ENCODE measurements at places on chromosomes 2 and 18.

- DNase-seq = no peak
These were observed 45.0 kb upstream of the RIT2 start for GRCh38 chr18:43160509-43160908.

DNA sequence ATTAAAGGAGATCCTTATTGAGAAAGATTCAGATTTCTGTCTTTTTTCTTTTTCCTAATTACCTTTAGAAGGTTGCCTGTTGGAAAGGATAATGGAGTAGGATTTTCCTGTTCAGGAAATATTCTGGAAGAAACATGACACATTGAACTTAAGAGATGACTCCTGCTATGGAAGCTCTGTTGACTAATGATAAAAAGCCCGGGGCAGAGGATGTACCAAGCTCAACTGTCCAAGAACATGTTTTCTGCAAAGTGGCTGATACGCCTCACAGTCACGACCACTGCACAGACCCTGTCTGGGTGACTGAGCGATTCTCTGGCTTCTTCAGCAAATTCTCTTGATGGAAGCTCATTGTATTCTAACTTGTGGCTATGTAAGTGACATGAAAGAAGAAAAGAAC is 86.2 kb upstream of the THOC1 start:
- DNase-seq = no peak

DNA sequence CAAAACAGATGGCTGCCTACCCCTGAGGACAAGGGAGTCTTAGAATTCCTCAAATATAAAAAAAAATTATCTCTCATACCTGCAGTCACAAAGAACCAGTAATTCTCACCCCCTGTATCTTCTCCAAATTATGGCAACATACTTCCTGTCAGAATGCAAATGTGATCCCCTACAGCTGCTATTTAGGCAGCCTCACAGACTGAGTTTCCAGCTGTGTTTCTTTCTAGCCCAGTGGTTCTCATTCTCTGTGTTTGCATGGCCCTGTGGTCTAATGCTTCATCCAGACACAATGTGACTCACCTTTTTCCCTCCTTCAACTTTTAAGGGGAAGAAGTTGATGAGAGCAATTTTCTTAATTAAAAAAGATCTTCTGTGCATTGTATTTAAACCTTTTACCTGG is 726.3 kb downstream of the TSN start:
- no peak for DNase-seq

- DNase-seq = no peak
These were observed 3.1 kb downstream of the PSD4 start for GRCh38 chr2:113176696-113177355.

DNA sequence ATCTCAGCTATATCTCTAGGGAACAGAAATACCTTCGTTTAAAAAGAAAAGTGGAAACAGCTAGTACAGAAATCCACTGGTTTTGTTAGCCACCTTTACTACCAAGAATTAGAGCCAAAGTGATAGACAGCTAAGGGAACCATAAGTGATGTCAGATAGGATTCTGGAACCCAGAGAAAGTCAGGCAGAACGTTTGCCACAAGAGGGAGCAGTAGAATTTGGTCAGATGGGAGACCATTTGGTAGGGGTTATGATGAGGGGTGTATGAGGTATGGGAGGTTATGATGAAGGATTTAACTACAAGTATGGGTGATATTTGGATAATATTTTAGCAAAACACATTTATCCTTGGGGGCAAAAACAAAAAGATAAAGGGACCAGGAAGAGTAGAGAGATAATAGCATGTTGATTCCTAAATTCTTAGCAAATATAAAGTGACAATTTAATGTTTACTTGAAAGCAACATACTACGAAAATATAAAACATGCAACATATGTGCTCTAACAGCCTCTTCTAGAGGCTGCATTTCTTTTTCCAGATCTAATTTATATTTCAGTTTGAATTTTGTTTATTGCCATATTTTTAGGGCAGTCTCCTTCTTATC is 3.3 kb downstream of the SLC8A1 start:
- DNase-seq = no peak

DNA sequence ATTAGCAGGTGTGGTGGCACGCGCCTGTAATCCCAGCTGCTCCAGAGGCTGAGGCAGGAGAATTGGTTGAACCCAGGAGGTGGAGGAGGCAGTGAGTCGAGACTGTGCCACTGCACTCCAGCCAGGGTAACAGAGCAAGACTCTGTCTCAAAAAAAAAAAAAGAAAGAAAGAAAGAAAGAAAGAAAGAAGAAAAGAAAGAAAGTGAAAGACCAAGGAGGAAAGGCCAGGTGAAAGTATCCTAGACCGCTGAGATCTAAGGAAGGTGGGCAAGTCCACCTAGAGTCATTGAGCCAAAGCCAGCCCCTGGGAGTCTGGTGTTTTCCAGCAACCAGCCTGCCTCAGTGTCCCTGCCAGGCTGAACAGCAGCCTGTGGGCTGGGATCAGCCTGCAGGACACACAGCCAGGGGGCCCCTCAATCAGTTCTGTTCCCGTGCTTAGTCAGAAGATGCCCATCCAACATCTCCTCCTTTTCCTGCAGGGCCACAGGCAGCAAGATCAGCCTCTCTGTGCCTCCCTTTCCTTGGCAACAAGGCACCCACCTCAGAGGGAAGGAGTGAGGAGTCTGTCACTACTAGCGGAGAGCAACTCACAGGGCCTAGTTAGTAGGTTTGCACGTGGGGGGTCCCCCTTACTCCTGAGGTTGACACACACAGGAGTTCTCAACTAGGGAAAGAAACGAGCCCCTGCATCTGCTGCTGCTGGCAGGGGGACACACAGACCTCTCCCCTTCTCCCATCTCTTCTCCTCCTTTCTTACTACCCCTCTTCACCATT is 64.1 kb downstream of the SMAD7 start:
- DNase-seq = no peak

GRCh38 chr18:7793100-7793499 is 226.0 kb downstream of the PTPRM start:
- no peak for DNase-seq

- no peak for DNase-seq
These were observed 322.3 kb upstream of the EPAS1 start for GRCh38 chr2:45974762-45975408.
